Left renal pelvis (tissue), 4 donors: ENCODE measurements at places on chromosomes 12 and 14.

- no peak for DNase-seq
Measured at GRCh38 chr12:85949253-85949652, 75.2 kb downstream of the NTS start.

DNA sequence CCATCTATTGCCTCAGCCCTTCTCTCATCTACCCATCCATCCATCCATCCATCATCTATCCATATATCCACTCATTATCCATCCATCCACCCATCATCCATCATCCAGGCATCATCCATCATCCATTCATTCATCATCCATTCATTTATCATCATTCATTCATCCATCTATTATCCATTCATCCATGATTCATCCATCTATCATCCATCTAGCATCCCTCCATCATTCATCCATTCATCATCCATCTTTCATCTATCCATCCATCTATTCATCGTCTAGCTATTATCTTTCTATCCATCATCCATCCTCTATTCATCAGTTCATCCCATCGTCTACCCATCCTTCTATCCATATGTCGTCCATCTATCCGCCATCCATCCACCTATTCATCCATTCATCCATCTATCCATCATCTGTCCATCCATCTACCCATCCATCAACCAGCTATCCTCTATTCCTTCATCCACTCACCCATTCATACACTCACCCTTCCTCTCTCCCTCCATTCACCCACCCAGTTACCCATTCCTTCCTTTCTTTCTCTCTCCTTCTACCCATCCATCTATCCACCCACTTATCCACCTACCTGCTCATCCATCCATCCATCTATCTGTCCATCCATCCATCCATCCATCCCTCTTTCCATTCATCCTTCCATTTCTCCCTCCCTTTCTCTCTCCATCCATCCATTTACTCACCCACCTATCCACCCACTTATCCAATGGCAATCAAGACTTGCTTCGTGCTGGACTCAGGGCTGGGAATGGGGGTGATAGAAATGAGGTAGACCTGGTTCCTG is 59.3 kb downstream of the KIF26A start:
- no peak for DNase-seq

- DNase-seq = no peak
Measured at GRCh38 chr12:46452061-46452615, 79.6 kb upstream of the SLC38A2 start.

DNA sequence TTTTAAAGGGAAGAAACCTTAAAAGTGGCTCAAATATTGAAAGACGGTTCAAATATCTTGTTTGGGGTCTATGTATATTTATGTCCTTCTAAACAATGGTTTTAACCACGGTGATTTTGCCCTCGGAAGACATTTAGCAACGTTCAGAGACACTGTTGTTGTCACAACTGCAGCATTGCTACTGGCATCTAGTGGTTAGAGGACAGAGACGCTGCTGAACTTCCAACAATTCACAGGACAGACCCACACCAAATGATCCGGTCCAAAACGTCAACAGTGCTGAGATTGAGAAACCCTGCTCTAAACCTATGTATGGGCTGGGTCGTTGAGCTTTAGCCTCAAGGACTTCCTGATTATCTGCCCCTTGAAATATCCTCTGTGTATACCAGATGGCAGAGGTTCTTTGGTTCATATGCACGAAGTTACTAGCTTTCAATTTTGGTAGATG is 1.7 kb downstream of the ANGEL1 start:
- DNase-seq = no peak

- no peak for DNase-seq
Measured at GRCh38 chr14:91373591-91374254, 43.9 kb downstream of the CCDC88C start.

DNA sequence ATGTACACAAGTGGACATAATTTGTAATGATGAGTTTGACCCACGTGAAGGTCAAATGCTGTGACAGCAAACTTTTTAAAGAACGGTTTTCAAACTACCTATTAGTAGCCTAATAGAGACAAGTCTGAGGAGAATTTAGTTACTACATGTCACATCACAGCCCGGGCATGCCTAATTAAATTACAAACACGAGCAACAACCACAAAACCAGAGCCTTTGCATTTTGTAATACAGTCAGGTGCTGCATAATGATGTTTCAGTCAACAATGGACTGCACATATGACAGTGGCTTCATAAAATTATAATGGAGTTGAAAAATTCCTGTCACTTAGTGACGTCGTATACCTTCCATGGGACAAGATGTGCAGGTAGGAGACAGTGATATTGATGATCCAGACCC is 274.5 kb downstream of the DACT1 start:
- DNase-seq = no peak

- no peak for DNase-seq
Measured at GRCh38 chr12:79299447-79300198, 391.1 kb downstream of the PAWR start.

DNA sequence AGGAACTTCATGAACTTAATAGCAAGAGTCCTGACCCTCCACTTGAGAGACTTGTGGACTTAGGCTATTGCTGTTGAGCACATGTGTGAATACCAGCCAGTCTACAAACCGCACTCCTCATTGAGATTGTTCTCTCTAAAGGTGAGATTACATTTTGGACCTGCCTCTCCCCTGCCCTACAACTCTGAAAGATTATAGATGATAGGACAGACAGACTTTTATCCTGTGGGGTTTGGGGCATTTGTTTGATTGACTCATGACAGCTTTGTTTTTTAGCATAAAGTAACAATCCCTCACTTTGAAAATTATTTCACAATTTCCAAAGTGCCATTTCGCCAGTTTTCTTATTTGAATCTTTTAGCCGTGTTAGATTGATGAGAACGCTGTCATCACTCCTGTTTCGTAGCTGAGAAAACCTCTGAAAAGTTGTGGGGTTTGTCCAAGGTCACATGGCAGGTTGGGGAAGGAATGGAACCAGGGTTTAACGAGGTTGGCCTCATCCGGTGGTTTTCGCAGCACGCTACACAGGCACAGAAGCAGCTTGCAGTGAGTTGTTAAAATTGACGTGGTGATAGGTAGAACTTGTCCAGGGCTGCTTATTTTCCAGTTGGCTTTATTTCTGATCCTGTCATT is 836 bp downstream of the EVL start:
- DNase-seq = no peak

GRCh38 chr14:25833341-25834126 is 764.3 kb downstream of the NOVA1 start:
- DNase-seq = no peak

DNA sequence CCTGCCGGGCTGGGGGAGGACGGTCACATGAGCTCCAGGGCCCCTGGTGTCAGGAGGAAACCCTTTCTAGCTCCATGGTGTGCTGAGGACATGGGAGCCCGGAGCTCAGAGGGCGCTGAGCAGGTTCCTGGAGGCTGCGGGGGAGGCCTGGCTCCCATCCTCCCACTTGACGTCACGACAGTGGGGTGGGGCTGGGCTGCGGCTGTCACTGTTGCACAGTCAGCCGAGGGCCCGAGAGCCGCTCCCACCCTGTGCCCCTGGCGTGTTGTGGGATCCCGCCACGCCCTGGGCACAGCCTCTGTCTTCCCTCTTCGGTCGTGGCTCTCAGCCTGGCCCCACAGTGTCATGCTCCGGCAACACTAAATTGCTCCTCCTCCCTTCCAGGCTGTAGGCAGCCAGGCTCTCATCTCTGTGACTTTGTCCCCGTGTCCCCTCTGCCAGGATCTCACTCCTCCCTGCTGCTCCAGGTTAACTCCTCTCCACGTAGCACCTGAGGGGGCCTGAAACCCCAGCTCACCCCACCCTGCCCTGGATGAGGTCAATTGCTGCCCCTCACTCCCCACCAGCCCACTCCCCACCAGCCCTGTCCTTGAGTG is 33.0 kb downstream of the BEGAIN start:
- DNase-seq = no peak

DNA sequence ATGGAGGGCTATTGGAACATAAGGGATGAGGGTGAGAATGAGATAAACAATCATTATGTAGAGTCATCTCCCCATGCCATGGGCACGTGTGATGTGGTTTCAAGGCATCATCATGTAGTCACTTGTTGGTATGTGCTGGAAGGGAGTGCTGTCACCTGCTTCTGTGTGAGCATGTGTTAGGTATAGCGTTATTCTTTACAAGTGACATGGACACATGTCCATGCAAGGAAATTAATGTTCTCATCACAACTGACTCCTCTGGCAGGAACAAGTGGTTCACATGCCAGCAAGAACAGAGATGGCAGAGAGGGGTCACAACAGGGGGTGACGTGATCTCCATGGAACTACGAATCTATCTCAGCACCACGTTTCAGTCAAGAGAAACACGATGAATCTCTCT is 815.8 kb downstream of the BCL11B start:
- DNase-seq = no peak

DNA sequence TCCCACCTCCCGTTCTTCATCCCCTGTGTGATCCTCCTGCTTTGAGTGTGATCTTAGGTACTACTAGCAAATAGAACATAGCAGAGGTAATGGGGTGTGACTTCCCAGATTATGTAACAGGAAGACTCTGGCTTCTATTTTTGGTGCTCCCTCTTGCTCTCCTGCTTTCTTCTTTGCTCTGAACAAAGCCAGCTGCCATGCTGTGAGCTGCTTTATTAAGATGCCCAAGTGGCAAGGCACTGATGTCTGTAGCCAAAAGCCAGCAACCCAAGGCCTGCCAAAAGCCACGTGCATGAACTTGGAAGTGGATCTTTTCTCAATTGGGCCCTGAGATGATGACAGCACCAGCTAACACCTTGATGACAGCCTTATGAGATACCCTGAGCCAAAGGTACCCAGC is 5.8 kb upstream of the MFAP5 start:
- no peak for DNase-seq

DNA sequence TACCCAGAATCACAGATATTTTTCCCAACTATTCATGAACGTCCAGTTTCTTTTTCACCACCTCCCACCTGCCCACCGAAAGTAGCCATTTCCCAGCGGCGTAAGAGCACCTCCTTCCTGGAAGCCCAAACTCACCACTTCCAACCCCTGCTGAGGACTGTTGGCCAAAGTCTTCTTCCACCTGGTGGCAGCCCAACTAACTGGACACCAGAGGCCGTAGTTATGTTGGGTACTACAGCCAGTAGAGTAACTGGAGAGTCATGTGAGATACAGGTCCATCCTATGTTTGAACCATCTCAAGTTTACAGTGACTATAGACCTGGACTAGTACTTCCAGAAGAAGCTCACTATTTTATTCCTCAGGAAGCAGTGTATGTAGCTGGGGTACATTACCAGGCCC is 81.6 kb downstream of the RAD52 start:
- DNase-seq = no peak

- no peak for DNase-seq
Measured at GRCh38 chr12:113120670-113121370, 14.7 kb downstream of the RASAL1 start.

DNA sequence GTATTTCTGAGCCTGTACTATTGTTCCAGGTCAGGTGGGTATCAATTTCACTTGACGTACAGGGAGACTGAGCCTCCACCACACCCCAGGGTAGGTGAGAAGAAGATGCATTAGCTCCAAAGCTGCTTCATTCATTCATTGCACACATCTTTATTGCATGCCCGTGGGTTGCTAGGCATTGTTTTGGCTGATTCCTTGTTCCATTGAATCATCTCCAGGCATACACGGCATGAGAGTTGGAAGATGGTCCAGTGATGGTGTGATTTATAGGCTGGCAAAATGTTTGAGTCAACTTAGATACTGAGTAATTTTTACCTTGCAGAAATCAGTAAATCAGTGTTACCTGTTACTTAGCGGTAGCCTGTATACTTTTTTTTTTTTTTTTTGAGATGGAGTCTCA is 21.2 kb downstream of the KLC1 start:
- no peak for DNase-seq
